HuH-7 (cell line): ENCODE measurements at places on chromosomes 6 and 20.

DNA sequence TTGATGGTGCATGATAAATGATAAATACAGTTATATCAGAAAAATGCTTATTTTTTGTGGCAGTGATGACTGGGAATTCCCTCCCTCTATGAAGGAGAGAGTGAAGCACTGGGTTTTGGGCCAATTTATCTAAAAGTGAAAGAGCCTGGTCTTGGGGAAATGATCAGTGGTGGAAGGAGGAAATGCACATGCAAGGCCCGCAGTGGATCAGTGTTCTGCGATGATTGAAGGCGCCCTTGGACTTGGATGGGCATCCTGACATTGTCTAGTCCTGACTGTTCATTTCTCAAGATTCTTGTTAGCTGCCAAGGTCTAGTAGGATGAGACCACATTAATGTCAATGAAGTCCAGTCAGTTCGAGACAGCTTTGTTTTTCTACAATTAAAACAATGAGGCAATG, 272.0 kb upstream of the SLC35B3 start:
- no peak for DNase-seq

DNA sequence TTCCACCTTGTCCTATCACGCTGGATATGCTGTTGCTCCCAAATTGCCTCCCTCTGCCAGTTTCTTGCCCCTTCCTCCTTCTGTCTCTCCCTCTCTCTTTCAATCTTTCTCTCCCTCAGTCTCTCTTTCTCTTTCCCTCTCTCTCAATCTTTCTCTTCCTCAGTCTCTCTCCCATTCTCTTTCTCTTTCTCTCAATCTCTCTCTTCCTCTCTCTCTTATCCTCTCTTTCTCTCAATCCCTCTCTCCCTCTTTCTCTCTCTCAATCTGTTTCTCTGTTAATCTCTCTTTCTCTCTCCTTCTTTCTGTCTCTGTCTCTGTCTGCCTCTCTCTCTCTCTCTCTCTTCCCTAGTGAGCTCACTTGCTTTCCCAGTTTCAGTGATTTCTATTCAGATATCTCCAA, 245.8 kb downstream of the ESR1 start:
- DNase-seq: no peak

DNA sequence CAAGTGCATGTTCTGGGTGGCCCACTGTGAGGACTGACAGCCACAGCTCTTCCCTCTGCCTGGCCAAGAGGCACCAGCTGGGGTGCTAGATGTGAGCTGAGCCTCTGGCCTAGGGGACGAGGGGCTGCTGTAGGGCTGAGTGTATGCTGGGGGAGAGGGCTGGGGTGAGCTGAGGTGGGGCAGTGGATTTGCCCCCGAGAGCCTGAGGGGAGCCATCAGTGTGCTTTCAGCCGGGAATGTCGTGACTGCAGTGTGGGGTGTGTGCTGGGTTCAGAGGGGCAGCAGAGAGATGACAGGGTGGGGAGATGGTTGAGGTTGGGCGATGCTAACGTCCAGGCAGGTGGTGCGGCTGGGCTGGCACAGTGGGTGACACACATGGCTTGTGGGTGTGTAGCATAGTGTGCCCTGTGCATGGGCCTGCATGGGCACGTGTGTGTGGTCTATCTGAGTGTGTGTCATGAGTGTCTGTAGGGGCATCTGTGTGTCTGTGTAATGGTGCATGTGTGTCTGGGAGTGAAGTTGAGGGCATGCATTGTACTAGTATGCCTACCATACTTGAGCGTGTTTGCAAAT, 46.0 kb upstream of the BLCAP start:
- DNase-seq: no peak

DNA sequence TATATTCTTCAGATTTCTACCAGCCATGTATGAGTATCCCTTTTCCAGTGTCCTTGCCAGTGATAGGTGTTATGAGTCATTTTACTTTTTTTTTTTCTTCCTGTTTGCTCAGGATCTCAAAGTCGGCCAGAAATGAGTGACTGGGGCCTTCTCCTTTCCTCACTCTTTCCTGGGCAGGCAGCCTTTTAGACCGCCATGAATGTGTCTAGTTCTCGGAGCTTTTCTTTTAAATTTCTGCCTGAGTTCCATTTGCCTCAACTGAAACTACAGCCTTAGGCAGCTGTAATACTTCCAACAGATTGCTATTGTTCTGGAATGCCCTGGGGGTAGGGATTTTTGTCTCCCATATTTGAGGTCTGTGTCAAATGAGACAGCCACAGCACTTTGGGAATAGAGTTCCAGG, 83.7 kb downstream of the STXBP5 start:
- DNase-seq: no peak

- no peak for DNase-seq
These were observed 109.4 kb upstream of the AKAP12 start for GRCh38 chr6:151130329-151130728.

GRCh38 chr6:11241793-11242201, 9.3 kb upstream of the NEDD9 start:
- DNase-seq: peak; percentile 68

DNA sequence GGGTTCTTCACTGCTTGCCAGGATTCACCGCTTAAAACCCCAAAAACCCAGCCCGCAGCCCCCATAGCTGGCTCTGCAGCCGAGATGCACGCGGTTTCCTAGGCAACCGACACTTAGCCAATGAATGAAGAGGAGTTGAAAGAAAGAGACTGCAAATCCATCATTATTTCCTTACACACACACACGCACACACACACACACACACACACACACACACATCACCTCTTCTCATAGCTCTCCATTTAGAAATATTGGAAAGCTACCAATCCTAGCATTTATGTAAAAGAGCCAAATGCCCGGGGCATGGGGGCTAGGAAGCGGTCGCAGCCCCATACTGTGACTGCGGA, 3.4 kb upstream of the TUBB2B start:
- no peak for DNase-seq

DNA sequence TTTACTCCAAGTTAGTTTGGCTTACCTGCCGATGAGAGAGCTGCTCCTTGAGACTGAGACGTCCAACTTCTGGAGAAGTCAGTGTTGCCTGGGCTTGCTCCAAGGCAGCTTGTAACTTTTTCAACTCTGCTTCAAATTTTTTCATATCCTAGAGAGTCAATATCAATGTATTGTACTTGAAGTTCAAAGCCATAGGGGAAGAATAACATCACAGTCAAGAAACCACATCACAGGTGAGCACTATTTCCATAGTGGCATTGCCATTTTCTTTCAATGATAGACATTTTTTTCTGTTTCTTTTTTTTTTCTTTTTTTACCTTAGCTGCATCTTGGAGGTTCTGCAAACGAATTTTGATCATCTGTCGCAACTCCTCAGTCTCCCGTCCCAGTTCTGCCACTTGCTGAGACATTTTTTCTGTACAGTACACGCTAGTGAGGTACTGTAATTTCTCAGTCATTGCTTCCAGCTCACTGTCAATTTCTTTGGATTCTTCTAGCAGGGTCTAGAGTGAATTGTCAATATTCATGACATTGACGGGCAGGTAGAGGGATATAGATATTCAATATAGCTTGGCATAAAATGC, 326.7 kb downstream of the SYNE1 start:
- DNase-seq: no peak

- DNase-seq: no peak
These were observed 1.8 kb downstream of the MDGA1 start for GRCh38 chr6:37695857-37696219.

- no peak for DNase-seq
These were observed 5.6 kb upstream of the VNN2 start for GRCh38 chr6:132763269-132763668.

GRCh38 chr6:43898358-43899131, 128.5 kb downstream of the VEGFA start:
- DNase-seq: no peak

DNA sequence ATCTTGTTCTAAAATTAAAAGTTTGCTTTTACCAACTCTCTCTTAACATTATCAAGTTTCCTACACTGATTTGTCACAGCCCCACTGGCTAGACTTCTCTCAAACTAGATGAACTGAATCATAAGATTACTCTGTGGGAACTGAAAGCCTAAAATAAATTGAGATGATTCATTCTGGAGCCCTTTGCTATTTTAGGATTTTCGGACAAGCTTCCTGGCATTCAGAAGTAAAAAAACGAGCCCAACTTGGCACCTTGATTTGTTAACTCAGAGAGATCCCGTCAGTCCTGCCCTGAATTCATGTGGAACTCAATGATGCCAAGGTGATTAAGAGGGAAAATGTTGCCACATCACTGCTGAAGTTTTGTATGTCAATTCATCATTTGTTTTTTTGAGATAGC, 122.0 kb upstream of the NRSN1 start:
- no peak for DNase-seq

DNA sequence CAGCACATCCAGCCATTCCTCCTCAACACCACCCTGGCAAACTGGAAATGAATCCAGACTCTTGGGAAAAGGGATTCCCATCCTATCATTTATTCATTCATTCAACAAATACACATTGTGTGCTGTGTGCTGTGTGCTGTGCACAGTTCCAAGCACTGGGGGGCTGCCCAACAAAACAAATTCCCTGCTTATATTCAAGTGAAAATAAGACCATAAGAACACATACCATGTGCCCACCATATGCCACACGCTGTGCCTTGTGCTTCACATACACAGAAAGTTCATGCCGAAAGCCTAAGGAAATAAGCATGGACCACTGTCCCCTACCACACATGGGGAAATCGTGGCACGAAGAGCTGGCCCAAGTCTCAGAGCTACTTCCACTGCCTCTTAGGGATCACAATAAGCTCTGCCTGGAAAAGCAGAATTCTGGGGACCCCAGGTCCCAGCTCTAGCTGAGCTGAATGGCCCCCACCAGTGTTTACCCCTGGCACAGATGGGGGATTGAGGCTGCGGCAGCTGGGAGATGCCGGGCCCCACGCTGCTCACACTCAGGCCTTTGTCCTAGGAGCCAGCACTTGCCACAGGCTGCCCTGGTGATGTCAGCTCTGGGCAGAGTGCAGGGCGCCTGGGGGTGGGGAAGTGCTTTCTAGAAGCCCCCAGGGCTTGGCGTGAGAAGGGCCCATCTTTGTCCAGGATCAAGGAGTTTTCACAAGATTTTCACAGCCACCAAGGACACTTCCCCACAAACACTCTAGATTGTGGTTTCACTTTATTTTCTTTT, 99.6 kb downstream of the PREX1 start:
- no peak for DNase-seq

GRCh38 chr6:32796848-32797776, 19.7 kb downstream of the HLA-DOB start:
- peak; percentile 23 for DNase-seq
